ENCODE measurements at places on chromosomes 7 and 10.

DNA sequence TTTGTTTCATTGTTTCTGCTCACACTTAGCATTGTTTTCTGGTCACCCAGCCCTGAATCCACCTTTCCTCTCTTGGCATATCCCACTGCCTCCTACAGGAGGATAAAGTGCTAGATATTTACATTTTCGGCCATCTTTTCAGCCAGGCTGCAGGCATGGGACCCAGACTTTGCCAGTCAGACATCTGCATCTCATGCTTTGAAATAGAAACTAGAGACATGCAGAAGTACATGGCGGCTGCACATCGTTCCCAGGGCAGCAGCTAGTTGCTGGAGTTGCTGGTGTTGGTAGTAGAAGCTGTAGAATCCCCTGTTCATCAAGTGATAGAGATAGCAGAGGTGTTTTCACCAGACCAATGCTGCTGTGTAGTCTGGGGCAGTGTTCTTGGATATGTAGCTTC is 18.7 kb downstream of the STAMBPL1 start:
- DNase-seq, result no peak

DNA sequence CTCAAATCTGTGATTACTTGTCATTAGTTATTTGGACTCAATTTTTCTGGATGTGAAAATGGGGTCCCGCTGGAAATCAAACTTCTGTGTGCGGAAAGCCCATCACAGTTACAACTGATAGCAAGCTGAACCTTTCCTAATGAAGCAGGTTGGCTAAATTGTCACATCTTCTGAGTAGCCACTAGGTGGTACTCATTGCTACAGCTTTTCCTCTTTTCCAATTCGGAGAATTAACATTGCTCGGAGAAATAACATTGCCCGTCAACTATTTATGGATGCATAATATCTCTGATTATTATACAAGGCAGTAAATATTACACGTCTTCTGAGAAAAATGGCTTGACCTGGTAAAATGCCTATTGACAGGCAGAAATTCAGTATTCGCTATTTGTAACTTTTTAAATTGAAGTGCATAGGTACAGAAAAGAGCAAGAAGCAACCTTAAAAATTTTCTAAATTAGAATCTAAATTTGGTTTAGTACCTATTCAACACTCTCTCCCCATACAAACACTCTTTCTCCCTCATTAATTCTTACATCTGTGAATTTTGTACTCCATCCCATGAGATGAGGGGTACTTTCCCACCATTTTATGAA is 17.3 kb upstream of the BLOC1S2 start:
- no peak for DNase-seq

DNA sequence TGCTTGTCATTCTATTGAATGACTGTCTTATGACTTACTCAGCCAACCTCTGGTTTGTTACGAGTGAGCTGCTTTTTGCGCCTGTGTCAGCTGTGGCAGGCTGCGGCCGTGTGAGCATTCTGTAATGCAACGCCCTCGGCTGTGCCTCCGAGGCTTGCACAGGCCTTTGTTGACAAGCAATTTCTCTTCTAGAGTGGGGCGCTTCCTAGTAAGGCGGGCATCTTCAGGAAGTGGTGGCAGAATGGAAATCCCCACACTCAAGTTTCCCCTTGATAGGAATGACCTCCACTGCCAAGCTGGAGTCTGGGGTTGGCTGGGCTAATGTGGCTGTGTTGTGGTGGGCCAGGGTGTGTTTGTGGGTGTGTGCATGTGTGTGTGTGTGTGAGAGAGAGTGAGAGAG is 20.2 kb upstream of the TMEM178B start:
- no peak for DNase-seq

DNA sequence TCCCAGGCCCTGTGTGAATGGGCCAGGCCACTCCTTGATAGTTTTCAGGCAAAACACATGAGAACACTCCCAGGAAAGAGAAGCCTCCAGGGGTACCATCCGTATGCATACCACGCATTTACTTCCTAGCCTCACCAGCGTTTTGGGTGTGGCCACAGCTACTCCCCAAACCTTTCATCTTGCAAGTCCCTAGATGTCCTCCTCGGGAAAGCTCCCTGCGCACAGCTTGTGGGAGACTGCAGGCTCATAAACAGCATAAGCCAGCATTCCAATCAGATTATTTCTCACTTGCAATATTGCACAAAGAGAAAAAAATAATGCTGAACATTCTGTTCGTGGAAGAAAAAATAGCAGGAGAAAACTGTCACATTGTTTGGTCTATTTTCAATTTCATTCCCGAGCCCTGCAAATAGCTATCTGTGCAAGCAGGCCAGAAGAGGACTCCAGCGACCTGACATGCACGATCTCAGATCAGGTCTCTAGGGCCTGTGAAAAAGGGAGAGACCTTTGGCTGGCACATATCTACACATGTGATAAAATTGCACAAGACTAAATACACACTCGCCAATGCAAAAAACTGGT is 175.6 kb downstream of the PLXNA4 start:
- DNase-seq, result no peak

DNA sequence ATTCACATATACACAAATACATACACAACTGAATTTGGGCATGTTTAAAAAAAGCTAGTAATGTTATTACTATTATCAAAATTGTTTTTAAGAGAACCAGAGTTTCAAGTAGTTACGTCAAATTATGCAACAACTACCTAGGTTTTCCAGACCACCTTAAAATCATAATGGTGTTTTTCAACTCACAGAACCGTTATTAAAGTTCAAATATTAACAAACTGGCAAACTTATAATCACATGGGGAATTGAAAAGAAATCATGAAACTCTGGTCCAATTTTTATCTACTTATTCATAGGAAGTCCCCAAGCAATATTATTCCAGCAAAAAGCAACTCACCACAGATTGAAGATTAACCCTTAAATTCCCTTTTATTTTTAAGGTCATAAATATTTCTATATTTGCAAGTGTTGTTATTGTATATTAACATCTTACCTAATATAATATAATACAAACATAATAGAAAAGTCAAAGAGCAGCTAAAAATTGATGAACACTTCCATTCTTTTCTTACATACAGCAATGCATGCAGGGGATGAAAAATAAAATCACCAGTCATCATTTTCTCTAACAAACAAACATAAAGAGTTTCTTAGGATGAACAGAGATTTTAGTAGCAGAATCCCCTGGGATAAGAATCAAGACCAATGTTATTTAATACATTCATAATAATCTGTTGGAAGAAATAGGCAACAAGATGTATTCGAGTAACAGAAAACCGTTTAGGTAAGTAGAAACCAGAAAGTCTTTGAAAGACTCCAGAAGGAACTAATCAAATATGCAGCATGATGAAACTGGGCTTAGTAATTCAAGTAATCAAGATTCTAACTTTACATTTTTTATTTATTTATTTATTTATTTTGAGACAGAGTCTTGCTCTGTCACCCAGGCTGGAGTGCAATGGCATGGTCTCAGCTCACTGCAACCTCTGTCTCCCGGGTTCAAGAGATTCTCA is 391.1 kb downstream of the PARD3 start:
- no peak for DNase-seq

DNA sequence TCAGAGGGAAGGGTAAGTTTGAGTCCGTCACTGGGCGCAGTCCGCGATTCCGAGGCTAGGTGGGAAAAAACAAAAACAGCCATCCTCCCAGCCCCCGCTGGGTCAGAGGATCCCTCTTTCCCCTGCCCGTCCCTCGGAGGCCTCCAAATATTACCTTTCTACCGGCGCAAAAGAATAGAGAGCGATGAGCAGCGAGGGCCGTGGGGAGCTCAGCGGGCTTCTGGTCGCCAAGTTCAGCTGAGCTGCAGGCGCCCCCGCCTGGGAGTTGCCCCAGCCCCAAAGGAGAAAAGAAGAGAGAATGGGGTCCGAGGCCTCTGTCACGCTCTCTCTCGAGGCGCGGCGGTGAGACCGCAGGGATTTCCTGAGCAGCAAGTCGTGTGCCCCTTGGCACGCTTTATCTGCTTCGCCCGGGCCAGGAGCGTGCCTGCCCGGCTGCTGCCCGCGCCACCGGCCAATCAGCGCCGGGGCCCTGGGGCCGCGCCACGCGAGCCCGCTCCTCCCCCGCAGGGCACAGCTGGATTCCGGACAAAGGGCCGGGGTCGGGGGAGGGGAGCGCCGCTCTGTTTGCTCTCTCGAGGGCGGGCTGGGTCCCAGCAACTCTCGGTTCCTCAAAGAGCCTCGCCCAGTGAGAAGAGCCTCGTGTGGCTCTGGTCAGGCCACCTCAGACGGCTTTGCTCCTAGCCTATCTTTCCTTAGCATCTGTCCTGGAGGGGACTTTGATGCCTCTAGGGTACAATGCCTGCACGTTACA is at the start of gene NEUROG3:
Gene NEUROG3 (minus strand): TSS at position 367 of the 751 bp plus-strand sequence. CDS start 379 bp downstream, outside the sequence.
- DNase-seq, result no peak

DNA sequence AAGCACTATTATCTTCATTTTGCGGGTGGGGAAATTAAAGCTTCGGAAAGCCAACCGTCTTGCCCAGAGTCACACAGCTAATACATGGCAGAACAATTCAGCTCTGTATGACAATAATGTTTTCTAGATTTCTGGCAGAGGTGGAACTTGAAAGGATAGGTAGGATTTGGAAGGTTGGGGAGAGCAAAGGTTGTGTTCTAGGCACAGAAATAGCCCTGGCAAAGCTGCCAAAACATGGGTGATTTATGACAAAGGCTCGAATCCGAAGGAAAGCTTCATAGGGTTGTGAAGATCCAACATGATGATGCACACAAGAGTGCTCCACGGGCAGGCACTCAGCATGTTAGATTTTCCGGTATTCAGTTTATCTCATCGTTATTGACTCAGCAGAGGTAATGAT is 19.2 kb downstream of the PDCD11 start:
- no peak for DNase-seq

- DNase-seq, result peak; percentile 26
Measured at GRCh38 chr7:135769005-135769802, 20.6 kb upstream of the FAM180A start.

DNA sequence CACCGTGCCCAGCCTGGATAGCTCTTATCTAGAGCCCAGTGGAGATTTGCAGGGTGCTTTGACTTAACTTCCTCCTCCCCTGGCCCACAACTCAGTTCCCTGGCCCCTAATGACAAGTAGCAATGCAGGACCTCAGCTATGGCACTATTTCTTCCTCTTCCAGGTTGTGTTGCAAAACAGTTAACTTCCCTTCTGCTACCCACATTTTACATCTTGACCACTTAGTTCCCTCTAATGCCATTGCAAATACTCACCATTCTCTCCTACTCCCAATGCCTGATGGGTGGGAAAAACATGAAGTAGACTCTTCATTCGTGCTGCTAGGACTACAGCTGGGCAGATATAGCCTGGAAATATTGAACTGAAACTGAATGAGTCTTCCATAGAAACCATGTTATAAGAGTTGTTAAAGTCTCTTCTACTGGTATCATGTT is 39.1 kb upstream of the FGL2 start:
- no peak for DNase-seq

DNA sequence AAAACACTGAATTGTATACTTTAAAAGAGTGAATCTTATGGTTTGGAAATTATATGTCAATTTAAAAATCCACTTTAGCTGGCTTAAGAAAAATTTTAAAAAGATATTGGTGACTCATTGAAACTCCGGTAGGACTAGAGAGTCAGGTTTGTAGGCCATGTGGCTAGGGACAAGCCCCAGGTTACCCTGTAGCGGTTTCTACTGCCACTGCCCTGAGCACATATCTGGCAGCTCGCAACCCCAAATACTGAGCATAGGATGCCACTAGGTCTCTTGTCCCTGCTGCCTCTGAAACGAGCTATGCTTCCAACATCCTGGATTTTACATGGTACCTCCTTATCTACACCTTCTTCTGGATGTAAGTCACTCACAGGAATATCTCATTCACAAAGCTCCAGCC is 1.4 kb upstream of the MGAM2 start:
- DNase-seq, result no peak

DNA sequence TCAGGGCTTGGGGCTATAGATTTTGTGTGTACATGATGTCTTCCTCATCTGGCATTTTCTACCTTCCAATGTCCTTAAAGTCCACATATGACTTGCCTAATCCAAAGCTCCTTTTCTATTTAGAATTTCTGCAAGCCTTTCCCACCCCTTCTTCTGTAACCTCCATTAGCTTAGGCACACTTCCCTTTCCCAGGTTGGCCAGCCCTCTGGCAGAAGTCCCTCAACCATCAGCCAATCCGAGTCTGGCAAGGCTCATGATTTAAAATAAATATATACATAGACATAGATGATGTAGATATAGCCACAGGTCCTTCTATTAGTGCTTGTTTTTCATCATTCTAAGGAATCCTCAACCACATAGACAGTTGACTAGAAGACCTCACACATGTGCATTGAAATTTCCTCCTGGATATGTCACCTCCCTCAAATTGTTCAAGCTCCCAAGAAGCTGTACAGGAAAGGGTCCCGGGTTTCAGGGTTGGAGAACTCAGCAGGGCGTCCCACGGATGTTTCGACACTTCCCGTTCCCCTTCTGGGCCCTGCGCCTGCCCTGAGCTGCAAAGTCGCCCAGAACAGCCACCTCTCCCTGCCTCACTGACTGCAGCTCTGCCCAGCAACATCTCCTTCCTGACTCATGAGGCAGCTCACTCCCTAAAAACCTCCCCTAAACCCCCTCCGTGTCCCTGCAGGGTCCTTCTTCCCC is 20.4 kb upstream of the PIK3AP1 start:
- DNase-seq, result peak; percentile 51

GRCh38 chr7:85682833-85683620 is 496.2 kb upstream of the SEMA3D start:
- no peak for DNase-seq

GRCh38 chr10:70617798-70618568 is 15.4 kb upstream of the PRF1 start:
- no peak for DNase-seq

GRCh38 chr7:70434376-70434775 is 697.6 kb upstream of the GALNT17 start:
- no peak for DNase-seq

DNA sequence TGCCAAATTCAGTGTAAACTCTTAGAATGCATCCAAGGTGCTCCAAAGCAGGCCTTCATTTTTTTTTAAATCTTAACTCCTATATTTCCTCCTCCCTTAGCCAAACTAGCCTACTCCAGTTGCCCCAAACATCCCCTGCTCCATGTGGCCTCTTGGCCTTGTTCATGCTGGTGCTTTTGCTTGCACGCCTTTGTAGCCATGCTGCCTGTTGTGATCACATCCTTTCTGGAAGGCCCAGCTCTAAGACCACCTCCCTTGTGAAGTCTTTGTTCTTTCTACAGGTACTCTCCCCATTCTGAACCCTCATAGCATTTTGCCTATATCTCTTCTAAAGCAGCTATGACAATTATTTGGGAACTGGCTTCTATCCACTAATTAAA is 375.3 kb upstream of the NFE2L3 start:
- no peak for DNase-seq
